ENCODE measurements at places on chromosomes 1 and 21.

GRCh38 chr1:81325397-81325796 is 475.3 kb upstream of the ADGRL2 start:
- no peak for DNase-seq

DNA sequence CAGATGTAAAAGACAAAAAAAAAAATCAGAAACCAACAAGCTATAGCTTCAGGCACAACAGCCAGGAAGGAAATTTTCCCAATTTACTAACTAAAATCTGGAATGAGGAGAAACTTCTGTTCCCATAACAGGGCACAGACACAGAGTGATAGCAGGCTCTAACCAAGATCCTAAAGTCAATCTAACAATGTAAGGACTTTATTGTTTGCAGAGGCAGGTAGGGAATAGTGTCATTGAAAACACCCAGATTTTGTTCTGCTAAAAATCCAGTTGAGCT is 166.6 kb upstream of the ATP1B1 start:
- no peak for DNase-seq

DNA sequence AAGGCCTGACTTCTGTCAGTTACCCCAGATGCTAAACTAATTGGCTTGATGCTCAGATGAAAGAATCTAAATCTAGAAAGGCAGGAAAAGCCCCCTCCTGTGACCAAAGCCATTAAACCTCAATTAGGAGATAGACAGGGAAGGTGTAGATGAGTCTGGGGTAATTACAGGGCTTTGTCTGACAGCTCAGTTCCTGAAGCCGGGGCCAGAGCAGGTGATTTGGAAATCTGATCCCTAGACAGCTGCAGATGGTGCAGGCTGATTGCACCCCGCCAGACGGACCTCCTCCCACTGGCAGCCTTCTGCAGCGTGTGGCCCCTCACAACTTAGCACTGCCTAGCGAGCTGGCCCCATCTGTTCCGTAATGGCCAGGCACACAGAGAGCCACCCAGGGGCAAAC is 395.1 kb downstream of the HLX start:
- no peak for DNase-seq

- peak; percentile 47 for DNase-seq
Measured at GRCh38 chr1:26279456-26280332, at the start of gene SH3BGRL3. SH3BGRL3 (plus strand) TSS chr1:26280086; CDS start chr1:26280156, 70 bp downstream.

- DNase-seq: no peak
Measured at GRCh38 chr1:2185880-2186855, 8.4 kb downstream of the FAAP20 start.

DNA sequence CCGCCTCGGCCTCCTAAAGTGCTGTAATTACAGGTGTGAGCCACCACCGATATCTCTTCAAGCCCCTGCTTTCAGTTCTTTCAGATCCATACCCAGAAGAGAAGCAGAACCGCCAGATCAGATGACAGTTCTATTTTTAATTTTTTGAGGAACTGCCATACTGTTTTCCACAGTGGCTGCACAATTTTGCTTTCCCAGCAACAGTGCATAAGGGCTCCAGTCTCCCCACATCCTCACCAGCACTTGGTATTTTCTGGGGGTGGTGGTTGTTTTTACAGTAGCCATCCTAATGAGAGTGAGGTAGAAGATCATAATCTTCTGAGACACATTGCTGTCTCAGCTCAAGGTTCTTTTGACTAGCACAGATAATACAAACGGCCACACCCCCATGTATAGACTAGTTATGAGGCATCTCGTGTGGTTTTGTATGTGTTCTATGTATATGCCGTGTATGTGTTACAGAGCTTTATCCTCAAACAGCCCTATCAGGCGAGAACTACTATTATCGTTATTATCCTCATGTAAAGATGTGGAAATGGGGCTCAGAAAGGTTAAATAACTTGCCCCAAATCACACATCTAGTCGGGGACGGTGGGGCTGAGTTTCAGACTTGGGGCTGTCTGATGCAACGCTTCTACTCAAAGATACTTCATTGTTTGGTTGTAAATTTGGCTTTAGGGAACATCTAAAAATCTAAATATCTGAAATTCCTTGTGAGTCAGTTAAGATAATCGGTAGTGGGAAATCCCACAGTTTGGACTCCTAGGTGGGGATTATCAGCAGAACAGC is 12.0 kb downstream of the FHAD1 start:
- no peak for DNase-seq

DNA sequence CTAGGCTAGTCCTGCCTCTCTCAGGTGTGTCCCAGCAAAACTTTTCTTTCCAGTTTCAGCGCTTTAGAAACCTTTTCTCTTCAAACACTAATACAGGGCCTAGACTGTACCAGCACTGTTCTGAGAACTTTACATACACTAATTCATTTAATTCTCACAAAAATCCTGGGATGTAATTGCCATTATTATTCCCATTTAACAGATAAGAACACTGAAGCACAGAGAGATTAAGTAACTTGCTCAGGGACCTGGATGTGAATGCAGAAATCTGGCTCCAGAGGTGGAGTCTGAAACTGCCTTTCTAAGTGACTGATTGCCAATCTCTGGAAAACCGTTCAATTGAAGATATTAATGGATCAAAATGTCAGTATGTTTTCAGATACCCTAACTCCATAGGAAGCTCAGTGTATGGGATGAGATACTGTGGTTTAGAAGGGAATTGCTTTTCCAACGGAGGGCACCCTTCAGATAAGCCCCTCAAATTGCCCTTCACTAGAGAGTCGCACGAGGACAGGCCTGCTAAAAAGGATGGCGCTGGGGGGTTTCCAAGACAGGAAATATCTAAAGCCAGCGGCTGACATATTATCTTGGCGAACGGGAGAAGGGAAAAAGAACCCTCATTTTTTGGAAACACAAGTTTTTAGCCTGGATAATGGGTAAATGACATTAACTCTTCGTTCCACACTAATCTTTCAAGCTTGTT is 698 bp upstream of the UCK2 start:
- no peak for DNase-seq

- no peak for DNase-seq
Measured at GRCh38 chr21:42025376-42026081, 15.4 kb upstream of the ZBTB21 start.

GRCh38 chr1:54710434-54710833 is 5.2 kb upstream of the TTC4 start:
- no peak for DNase-seq

GRCh38 chr1:161933592-161934588 is 89.8 kb downstream of the OLFML2B start:
- no peak for DNase-seq

DNA sequence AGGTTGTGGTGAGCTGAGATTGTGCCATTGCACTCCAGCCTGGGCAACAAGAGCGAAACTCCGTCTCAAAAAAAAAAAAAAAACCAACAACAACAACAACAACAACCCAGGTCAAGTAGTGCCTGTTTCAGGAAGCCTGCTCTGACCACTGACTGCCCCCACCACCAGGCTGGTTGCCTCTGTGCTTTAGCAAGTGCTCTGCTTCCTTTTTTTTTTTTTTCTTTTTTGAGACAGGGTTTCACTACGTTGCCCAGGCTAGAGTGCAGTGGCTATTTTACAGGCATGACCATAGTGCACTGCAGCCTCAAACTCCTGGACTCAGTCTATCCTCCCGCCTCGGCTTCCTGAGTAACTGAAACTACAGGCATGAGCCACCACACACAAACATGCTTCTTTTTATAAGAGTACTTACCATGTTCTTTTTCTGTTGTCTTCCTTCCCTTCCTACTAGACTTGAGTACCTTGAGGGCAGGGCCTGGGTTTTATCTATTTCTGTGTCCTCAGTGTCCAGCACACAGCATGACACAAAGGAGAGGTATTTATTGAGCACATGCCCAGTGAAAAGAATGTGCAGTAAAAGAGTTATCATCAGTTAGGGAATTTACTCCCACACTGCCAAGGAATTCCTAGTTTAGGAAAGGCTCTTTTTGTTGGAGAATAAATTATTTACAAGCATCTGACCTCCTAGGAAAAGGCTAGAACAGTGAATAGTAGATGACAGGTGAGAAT is 9.9 kb upstream of the COA7 start:
- DNase-seq: no peak

DNA sequence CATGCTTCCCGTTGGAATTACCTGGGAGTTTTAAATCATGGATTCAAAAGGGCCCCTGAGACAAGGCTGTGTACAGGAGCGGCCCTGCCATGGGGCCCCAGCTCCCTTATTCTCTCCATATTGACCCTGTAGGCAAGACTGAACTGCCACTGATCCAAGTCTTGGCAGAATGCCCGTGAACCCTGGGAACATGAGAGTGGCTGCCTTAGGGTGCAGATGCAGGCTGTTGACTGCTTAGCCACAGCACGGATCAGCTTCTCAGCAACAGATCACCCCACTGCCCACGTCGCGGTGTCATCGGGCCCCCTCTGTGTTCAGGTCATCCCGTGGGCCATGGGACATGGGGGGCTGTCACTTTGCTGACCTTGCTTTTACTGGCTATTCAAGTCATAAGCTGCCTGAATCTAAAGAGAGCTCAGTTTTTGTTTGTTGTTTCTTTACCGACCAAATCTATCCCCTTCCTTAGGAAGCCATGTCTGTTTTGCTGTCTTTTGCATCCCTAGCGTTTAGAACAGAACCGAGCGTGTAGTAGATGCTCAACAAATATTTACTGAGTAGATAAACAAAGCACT is 83.4 kb downstream of the MATN1 start:
- no peak for DNase-seq
